Erythroblast (primary cell): ENCODE measurements at places on chromosomes 12 and 14.

- DNase-seq, result peak; percentile 22
These were observed 6.5 kb upstream of the ACACB start for GRCh38 chr12:109109746-109110350.

- DNase-seq, result peak; percentile 62
These were observed 335.1 kb downstream of the DUSP6 start for GRCh38 chr12:89016970-89017778.

- DNase-seq, result no peak
These were observed 18.5 kb downstream of the SLC15A5 start for GRCh38 chr12:16258963-16259362.

DNA sequence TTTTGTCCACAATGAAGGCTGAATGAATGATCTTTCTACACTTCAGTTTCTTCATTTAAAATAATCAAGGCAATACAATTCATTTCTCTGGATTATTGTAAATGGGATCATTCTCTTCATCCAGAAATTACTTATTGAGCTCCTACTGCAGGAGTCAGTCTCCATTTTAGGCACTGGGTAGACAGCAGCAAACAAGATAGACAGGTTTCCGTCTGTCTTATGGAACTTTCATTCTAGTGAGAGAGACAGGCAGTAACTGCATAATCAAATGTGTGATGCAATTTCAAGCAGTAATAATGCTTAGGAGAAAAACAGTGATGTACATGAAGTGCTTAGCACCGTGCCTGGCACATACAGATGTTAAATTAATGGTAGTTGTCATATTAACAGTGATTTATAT, 118.9 kb downstream of the SUDS3 start:
- no peak for DNase-seq

GRCh38 chr12:46942579-46942978, 116.8 kb upstream of the SLC38A4 start:
- DNase-seq, result no peak

GRCh38 chr14:95551435-95551834, 16.6 kb downstream of the GLRX5 start:
- DNase-seq, result no peak

GRCh38 chr12:49794811-49795653, 33.2 kb downstream of the NCKAP5L start:
- DNase-seq, result no peak

DNA sequence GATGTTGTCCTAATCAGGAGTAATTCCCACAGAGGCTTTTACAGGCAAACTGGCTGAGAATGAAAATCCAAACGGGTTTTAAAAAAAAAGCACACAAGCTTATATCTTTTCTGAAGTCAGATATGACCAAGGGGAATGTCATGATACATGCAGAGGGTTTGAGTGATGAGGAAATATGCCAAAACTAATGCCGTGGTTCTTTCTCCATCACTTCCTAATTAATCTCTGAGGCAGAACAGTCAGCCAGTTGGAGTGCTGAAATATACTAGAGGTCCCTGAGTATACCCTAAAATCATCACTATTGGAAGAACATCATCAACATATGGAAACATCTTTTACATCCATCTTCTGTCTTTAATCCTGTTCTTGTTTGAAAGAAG, 160.8 kb upstream of the FAR2 start:
- DNase-seq, result no peak

DNA sequence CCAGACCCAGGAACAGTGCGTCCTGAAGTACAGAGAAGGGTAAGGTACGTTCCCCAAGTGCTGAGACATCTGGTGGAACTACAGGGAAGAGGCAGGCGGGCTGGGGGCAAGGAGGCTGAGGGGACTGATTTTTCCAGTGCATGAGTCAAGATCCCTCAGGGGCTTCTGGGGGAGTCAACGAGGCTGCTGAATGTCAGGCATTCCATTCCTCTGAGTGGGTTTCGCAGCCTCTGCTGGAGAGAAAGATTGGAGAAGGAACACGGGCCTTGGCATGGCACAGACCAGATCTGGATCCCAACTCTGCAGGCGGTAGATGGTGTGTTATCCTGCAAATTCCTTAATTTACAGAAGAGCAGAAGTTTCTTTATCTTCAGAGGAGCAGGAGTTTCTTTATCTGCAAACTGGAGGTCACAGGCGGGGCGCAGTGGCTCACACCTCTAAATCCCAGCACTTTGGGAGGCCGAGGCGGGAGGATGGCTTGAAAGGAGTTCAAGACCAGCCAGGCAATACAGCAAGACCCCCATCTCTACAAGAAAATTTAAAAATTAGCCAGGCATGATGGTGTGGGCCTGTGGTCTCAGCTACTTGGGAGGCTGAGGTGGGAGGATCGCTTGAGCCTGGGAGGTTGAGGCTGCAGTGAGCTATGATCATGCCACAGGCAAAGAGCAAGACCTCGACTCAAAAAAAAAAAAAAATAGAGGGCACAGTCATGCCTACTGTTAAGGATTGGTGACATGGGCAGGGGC, 132.6 kb upstream of the MAP1LC3B2 start:
- DNase-seq, result no peak

DNA sequence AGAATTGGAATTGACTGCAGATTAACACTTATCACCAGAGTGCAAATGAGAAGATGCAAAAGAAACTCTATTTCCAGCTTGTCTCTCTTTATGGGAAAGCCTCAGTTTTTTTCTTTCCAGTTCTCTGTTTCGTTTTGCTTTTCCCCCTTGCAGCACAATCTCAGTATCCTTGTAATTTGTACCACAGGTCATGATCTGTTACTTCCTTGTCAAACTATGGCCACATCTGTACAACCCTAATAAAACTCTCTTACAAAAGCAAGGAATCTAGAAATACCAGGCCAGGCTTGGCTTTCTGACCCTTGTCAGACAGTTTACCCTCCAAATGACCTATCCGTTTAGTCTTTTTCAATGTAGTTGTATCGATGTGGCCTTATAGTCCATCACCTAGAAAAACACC, 33.9 kb downstream of the MYBPC1 start:
- no peak for DNase-seq

DNA sequence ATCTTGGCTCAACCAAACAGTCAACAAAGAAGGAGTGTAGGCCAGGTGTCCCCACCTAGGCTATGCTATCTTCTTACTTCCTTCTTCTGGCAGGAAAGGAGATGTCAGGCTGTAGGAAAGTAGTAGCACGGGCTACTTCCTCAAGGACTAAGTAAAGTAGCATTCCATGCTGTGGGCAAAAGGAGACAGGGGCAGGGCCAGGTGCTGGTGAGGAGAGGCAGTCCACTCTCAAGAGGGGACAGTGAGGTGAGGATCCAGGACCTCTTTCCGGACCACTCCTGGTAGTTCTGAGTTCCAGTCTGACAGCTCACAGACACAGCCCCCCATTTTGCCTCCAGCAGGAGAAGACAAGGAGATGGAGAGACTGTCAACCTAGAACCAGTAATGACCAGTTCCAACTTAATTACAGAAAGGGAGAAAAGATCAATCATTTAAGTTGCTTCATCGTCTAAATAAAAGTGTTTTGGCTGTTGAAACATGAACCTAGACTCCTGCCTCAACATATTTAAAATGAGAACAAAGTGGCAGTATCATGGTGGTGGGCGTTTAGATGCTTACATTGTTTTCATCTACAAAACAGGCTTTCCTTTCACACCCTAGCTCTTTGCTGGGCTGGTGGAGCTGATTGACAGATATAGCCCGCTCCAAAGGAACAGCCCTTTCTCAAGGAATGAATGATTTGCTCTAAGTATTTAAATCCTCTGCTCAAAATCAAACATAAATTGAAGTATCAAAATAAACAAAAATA, 5.1 kb upstream of the SSTR1 start:
- DNase-seq, result no peak

DNA sequence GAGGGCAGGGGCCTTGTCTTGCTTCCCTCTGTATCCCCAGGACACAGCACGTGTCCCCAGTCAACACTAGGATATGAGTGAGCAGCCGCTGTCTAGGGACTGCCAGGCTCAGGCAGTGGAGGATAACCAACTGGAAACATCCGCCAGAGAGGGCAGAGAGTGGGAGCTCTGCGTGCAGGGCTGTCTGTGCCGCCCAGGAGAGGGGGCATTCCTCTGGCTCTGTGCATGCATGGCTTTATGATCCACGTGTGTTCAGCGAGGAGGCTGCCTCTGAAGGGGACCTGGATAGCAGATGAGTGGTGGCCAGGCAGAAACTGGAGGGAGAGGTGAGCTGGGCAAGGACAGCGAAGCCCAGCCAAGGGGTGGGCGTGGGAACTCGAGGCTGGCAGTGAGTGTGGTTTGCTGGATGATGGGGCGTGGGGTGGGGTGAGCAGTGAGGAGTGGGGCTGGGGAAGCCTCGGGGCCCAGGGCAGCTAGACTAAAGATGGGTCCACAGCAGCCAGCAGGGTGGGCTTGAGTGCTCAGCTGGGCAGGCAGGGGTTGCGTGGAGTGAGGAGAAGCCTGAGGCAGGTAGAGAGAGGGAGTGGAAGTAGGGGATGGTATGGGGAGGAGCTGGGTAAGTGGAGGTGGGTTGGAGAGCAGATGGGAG, 72.9 kb downstream of the PRIMA1 start:
- no peak for DNase-seq

DNA sequence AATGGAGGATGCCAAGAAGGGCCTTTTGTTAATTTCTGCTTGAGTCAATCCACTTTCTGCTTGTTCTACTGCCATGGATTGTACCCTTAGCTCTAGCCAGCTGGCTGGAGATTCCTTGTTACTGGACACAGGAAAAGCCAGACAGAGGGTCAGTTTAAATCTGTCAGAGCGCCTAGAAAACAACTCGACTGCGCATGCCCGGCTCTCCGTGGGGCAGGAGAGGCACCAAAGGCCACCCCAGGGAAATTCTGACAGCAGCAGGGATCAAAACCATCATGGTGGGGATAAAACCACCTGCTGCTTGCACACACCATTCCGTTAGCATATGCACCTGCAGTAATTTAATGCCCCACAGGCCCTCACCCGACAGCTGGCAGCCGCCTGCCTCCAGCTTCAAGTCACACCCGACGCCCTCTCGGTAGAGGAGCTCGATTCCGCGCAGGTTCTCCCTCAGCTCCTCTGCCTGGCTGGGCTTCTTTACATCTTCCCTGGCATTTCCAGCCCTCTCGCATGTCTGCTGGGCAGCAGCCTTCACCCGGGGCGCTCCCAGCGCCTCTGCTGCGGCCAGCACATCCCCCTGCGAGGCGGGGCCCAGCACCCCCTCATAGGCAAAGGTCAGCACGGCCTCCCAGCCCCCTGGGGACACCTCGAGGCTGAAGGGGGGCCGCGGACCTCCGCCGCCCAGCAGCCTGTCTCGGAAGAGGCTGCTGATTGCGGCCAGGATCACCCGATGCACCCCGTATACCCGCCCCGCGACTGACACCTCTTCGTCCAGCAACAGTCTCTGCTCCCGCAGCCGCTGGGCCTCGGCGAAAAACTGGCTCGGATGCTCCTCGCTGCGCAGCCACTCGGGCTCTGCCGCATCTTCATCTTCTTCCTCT, 1.0 kb downstream of the KLHL33 start:
- no peak for DNase-seq

- no peak for DNase-seq
These were observed 40.6 kb downstream of the LTBP2 start for GRCh38 chr14:74571441-74571841.

- DNase-seq, result no peak
These were observed 70.6 kb downstream of the SETD3 start for GRCh38 chr14:99410019-99410418.

DNA sequence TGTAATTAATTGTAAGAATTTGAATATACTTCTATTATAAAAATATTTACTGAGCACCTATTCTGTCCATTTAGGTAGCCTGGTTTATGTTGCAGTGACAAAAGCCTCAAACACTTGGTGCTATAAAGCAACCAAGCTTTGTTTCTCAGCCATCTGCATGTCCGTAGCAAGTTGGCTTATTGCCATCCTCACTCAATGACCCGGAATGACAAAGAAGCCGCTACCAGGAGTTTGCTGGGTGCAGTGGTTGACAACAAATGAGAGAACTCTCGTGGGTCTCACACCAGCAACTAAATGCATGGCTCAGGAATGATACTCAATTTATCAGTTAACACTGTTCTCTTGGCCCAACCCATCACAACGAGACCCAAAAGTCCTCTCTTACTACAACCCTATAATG, 553.1 kb downstream of the DIO2 start:
- DNase-seq, result no peak

DNA sequence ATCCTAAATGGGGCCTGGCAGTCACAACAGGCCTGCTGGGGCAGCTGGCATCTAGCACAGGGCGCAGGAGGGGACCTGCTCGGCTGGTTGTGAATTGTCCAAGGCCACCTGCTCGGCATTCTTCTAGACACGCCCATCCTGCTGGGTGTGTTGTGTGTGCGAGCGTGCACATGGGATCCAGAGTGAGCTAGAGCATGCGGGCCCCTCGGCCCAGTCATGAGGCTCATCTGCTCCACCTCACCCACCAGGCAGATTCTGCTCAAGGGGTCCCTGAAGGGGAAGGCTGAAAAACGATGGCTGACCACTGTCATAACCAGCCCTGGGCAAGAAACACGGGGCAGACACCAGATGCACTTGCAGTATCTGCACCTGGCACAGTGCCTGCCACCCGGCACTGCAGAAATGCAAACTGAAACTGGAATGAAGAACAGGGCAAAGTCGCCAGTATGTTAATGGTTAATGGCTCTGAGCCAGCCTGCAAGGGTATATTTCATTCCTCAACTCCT, 31.8 kb downstream of the MAX start:
- DNase-seq, result peak; percentile 27

GRCh38 chr12:103848143-103848542, 7.1 kb upstream of the NT5DC3 start:
- no peak for DNase-seq

- no peak for DNase-seq
These were observed 37.4 kb downstream of the SPTLC2 start for GRCh38 chr14:77579065-77579464.

GRCh38 chr12:114668886-114669288, 15.1 kb downstream of the TBX3 start:
- DNase-seq, result no peak

GRCh38 chr14:23438101-23438971, 2.9 kb upstream of the MYH7 start:
- DNase-seq, result peak; percentile 78

DNA sequence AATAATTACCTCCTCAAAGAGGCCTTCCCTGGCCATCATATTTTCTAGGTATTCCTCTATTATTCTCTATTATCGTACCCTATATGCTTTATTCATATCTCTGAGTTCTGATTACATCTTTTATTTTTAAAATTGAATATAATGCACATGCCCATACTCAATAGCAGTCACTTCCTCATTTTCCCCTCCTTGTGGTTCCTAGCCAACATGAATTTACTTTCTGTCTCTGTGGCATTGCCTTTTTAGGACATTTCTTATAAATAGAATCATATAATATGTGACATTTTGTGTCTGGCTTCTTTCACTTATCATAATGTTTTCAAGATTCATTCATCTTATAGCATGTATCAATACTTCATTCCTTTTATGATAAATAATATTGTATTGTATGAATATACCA, 74.4 kb upstream of the TRHDE start:
- no peak for DNase-seq

- no peak for DNase-seq
These were observed 226.6 kb downstream of the ALG10B start for GRCh38 chr12:38543151-38543550.

- peak; percentile 7 for DNase-seq
These were observed 187.0 kb downstream of the ETV6 start for GRCh38 chr12:11836282-11837151.

GRCh38 chr12:124740691-124741137, 123.0 kb downstream of the SCARB1 start:
- no peak for DNase-seq

- DNase-seq, result no peak
These were observed 2.6 kb upstream of the KRT18 start for GRCh38 chr12:52946334-52946733.

- DNase-seq, result no peak
These were observed 771.3 kb upstream of the TBX3 start for GRCh38 chr12:115455268-115455681.

- no peak for DNase-seq
These were observed 2.1 kb downstream of the CBX5 start for GRCh38 chr12:54277823-54278276.

- no peak for DNase-seq
These were observed 81.6 kb downstream of the PRMT8 start for GRCh38 chr12:3572560-3572959.
